ENCODE measurements at places on chromosomes 11 and 22.

DNA sequence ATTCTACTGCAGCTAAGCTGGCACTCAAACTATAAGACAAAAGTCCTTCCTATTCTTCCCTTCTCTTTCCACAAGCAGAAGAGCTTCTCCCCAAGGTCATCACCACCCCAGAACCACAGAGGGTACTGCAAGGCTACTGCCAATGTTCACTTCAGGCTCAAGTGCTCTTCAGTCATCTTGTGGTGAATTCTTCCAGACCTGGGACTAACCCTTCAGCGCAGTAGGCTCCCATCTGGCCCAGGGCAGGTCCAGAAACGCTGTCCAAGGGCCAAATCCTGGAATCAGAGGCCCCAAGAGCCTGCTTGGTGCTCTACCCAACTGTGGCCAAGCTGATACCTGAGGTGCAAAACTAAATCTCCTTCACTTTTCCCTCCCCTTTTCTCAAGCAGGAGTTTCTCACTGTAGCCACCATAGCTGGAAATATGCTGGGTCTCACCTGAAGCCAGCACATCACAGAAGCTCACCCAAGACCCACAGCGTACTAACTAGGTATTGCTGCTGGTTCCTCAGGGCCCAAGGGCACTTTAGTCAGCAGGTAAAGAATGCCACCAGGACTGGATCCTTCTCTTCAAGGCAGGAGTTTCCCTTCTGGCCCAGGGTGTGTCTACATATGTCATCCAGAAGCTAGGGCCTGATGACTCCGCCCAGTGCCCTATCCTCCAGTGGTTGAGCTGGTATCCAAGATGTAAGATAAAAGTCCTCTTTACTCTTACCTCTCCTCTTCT is 27.8 kb downstream of the FCHSD2 start:
- DNase-seq, result no peak

DNA sequence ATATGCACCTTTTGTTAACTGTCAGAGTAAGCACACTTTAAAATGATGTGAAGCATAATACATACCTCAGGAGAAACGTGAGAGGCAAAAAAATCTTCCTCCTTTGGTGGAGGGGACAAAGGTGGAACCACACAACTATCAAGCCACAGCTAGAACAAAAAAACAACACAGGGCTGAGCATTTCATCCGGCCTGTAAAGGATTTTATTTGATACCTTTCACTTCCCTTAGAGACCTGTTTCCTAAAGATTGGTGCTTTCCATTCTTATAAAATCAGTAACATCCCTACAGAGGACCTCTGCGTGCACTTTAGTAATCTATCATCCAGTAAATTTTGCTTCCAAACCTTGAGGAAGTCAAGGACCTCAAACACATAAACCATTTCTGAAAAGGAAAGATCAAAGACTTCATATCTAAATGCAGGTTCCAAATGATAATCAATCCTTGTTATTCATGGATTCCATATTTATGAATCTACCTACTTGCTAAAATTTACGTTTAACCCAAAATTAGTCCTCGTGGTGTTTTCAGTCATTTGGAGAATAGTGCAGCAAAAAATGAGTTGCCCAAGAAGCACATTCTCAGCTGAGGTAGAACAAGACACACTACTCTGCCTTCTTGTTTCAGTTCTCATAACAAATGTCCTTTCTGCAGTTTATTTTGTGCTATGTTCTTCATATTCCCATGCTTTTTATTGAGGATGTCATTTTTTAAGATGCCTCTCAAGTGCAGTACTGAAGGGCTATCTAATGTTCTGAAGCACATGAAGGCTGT is 22.7 kb downstream of the ARFGAP3 start:
- no peak for DNase-seq

DNA sequence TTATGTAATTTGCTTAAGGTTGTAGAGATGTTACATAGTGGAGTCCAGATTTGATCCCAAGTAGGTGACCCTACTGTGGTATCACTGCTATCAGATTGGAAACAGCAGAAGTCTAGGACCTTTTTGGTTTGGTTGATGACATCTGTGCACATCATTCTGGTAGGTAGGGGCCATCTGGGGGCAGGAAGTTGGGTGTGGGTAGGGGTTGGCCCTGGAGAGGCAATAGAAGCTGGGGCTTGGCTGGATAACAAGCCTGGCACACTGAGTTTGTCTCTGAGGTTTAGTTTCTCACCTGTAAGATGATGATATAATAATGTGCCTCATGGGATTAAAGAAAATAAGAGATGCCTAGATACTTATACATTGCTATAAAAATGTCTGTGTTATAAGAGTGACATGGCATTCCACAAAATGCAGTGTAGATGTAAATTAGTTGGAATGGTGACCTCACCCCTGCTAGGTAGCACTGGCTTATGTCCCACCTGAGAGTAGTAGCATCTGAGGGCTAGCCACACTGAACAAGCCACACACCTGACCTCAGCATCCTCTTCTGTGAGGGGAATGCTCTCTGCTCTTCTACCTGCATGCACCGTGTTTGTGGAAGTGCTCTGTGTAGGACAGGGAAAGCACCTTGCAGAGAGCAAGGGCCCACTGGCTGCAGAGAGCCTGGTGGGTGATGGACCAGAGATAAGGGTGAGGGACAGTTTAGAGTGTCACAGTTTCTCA is 36.9 kb downstream of the PTPRJ start:
- DNase-seq, result peak; percentile 54

- no peak for DNase-seq
Measured at GRCh38 chr11:124761301-124762104, 587 bp downstream of the ESAM start.

GRCh38 chr11:43289368-43289767 is 22.4 kb upstream of the API5 start:
- no peak for DNase-seq

- no peak for DNase-seq
Measured at GRCh38 chr22:26821854-26822253, 164.5 kb downstream of the MIAT start.

GRCh38 chr11:72736452-72737069 is 15.6 kb downstream of the ARAP1 start:
- DNase-seq, result peak; percentile 59

- no peak for DNase-seq
Measured at GRCh38 chr11:12206529-12206928, 96.1 kb downstream of the MICAL2 start.
